ENCODE measurements at places on chromosomes 2 and 18.

DNA sequence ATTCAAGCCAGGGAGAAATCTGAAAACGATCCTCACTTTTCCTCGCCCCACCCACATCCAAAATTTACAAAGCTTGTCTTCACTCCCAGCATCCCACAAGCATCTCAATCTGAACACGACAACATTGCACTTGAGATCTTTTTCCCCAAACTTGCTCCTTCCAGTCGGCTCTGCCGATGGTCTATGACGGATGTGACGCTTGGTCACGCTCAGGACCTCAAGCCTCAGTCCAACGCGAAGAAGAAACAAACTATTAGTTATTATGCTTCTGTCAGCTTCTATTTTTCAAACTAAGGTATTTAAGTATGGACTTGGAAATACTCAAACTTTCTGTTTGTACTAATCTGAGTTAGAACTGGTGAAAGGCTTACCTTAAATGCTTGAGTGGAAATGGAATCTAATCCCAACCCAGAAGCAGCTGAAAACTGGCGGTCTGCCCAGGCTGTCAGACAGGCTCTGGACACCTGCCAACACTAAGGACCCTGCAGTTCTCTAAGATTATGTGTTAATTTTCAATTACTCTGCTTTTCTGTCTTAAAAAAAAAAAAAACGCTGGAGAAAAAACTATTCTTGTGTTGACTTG is 132.1 kb upstream of the DNMT3A start:
- peak; percentile 89 for DNase-seq

- no peak for DNase-seq
Measured at GRCh38 chr18:7545734-7546133, 21.4 kb upstream of the PTPRM start.

DNA sequence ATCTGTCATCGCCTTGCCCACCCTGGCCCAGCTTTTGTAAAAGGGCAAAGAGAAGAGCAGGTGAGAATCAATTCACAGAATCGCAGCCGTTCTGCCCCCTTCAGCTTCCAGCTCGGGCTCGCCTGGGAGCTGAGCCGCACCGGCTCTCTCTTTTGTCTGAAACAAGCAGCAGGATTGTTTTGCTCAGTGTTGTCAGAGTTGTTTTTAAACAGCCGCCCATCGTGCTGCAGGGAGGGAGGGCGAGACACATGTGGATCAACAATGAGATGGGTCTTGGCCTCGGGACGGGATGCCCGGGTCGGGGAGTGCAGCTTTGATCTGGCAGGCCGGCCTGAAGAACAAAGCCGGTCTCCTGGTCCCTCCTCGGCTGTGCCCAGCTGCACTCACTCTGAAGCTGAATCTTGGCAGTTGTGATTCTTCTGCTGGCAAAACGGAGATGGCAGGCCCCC is 39.7 kb upstream of the HDAC4 start:
- DNase-seq, result peak; percentile 48

DNA sequence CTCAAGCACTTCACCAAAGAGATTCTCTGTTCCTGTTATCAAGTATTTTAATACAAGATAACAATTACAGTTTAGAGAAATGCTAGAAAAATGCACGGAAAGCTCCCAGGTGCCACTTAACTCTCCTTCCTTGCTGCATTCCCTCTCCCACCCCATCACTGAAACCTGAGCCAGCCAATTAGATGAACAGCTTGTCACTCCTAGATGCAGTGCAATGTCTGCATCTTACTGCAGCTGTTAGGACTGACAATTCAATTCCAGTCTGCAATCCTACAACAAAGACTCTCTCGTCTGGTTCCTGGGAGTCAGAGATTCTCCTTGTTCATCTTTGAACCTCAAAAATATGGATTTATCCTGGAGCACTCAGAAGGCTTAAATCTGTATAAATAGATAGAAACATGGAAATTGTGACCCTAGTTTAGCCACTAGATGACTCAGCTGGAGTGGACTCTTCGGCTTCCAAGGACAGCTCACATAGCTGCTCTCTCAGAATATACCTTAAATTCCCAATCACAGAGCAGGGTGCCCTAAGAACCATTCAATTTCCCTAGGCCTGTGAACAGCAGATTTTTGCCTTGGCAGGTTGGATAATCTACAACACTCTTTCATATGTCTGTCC is 311.1 kb downstream of the NRXN1 start:
- DNase-seq, result peak; percentile 23

DNA sequence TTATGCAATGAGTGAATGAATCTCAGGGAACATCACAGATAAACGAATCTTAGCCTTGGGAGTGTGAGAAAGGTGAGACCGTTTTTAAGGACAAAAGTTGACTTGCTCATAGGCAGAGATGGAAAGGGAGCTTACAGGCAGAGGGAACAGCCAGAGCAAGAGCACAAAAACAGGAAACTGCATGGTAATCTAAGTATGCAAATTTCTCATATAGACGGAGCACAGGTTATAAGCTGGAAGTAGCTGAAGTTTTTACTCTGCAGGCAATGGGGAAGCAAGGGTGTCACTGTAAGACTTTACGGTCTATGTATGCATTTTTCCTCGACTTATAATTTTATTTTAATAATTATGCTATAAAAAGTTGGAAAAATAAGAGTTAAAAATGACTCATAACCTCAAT is 44.8 kb upstream of the STRN start:
- no peak for DNase-seq

- peak; percentile 67 for DNase-seq
Measured at GRCh38 chr2:158580760-158581159, 124.0 kb downstream of the PKP4 start.

GRCh38 chr2:204958371-204958770 is 413.1 kb downstream of the PARD3B start:
- no peak for DNase-seq

- DNase-seq, result no peak
Measured at GRCh38 chr2:118973542-118973951, 31.6 kb downstream of the MARCO start.

- no peak for DNase-seq
Measured at GRCh38 chr18:7683753-7684152, 116.6 kb downstream of the PTPRM start.

- peak; percentile 29 for DNase-seq
Measured at GRCh38 chr18:50558157-50558556, 1.7 kb upstream of the MAPK4 start.

- DNase-seq, result no peak
Measured at GRCh38 chr18:13265911-13266217, 47.3 kb downstream of the LDLRAD4 start.

- DNase-seq, result no peak
Measured at GRCh38 chr2:5839550-5839949, 147.4 kb downstream of the SOX11 start.

GRCh38 chr2:112985090-112985489 is 7.3 kb downstream of the IL36G start:
- DNase-seq, result no peak

GRCh38 chr2:47198985-47199451 is 43.9 kb upstream of the STPG4 start:
- no peak for DNase-seq

GRCh38 chr2:211084352-211084751 is 528.0 kb downstream of the CPS1 start:
- no peak for DNase-seq

- no peak for DNase-seq
Measured at GRCh38 chr18:71020342-71021029, 731.6 kb downstream of the SOCS6 start.

DNA sequence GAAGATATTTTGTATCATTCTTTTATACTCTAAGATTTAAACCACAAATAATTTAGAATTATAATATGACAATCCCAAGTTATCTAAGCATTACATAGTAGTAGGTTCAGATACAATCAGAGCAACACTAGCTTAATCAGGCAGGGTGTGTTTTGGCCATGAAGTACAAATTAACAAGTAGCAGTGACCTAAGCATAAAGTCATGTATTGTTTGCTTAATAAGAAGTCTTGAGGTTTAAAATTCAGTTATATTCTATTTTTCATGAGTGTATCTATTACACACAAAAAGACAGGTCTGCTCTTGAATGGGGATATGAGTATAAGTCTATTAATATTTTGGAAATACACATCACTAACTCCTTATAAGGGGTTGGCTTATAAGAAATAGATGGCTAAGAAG is 39.9 kb downstream of the DYNAP start:
- no peak for DNase-seq

DNA sequence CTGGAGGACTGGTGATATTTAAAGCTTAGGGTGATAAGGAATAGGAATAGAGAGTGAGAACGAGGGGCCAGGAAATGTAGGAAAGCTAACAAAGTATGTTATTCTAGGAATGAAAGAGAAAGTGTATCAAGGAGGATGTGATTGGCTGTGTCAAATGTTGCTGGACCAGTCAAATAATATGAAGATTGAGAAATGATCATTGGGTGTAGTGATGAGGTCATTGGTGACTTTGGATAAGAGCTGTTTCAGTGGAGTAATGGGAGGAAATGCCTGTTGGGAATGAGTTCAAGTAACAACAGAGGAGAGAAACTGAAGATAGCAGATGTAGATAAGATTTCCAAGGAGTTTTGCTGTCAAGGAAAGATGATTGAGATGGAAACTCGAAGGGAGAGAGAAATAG is 74.4 kb downstream of the UBE2E3 start:
- no peak for DNase-seq

DNA sequence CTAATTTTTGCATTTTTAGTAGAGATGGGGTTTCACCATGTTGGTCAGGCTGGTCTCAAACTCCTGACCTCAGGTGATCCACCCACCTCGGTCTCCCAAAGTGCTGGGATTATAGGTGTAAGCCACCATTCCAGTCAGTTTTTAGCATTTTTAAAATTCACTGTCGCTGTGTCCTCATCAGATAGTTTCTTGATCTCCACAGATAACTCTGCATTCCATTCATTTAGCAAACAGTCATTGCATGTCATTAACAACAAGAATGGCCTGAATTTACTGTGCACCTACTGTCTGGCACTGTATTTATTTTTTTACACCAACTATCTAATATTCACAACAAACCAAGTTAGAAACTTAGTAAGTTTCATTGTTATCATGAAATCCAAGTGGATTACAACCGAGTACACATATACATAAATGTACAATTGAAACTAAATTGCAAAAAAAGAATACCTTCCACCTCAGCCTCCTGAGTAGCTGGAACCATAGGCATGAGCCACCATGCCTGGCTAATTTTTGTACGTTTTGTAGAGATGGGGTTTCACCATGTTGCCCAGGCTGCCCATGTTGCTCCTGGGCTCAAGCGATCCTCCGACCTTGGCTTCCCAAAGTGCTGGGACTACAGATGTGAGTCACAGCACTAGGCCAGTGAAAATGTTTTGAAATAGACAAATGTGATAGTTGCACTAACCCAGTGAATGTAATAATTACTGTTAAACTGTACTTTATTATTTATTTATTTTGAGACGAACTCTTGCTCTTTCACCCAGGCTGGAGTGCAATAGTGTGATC is 4.3 kb downstream of the MCEE start:
- no peak for DNase-seq

DNA sequence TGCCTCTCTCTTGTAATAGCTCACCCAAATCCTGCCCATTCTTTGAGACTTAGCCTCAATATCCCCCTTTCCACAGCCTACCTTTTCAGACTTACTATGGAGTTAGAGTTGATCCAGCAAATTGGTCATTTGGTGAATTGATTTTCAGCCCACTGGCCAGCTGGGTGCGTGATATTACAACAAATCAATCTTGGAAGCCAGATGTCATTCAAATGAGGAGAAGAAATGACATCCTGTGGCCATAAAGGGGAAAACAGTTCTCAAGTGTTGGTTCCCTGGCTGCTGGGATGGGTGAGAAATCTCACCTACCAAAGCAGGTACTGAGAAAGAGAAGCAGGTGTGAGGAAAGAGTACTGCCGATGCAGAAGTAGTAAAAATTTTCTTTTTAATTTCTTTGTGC is 36.7 kb upstream of the FOXI3 start:
- DNase-seq, result peak; percentile 1

GRCh38 chr2:5330961-5331360 is 361.2 kb upstream of the SOX11 start:
- DNase-seq, result no peak

DNA sequence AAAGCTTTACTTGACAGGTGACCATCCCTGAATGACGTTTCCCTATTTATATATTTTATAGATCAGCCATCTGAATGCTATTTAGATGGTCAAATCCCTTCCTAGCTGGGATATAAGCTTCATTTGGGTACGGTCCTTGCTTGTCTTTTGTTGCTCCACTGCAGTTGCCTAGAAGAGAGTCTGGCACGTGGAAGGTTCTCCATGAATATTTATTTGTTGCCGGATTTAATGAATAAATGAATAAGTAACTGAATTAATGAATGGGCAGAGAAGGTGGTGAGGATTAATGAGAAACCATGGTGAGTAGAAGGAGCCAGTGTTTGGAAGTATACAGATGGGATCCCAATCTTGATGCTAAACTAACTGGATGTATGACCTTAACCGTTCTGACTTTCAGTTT is 222.1 kb downstream of the LPIN1 start:
- no peak for DNase-seq

DNA sequence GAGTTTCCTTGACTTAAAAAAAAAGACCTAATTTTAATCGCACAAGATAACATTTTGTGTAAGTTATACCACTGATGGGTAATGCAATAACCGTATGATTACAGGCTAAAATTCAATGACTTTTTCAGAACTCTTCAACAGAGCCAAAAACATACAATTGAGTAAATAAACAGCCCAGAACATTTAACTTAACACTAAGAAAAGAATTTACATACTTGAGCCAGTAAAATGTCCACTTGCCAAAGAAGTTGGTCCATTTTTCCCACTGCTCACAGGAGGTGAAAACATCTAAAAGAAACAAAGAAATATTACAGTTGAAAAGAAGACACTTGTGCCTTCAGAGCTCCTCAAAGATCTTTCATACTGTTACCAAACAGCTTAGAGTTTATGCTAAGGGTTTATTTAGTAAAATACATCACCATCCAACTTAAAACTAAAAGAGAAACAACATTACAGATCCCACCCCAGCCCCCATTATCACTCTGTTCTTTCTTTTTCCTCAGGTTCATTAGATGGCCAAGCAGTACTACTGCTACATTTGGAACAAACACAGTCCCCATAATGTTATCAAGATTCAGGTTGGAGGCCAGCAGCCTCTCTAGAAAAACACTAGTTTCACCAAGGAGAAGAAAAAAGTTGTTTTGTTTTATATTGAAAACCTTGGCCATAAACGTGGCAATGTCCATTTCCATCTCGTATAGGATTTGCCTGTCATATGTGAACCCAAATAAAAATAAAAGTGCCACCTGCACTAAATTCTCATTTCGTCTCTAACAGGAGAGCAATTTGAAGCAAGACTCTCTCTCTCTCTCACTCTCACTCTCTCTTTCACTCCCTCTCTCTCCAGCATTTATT is 2.7 kb downstream of the TCF4 start:
- no peak for DNase-seq

GRCh38 chr2:134218414-134218813 is 35.5 kb upstream of the MGAT5 start:
- DNase-seq, result no peak

- DNase-seq, result no peak
Measured at GRCh38 chr2:13533524-13533922, 816.8 kb downstream of the TRIB2 start.

- DNase-seq, result no peak
Measured at GRCh38 chr18:45165176-45165713, 450.0 kb upstream of the SLC14A2 start.

DNA sequence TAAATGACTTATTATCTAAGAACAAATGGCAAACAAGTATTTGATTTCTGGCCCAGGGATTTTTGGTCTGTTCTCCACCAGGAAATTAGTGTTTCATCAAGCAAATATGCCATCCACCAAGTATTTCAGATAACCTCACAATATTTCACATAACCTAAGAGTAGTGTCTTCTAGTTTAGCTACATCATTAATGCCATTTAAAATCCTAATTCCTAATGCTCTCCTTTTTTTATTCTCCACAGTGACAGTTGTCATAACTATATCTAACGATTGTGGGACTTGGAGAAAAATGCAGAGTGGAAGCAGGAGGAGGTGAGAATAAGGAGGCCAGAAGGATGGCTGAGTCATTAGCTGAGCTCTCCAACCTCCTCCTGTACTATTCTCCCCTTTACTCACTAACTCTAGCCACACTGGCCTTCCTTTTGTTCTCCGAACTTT is 58.5 kb upstream of the CTLA4 start:
- DNase-seq, result no peak

Measured in NCI-H345 (cell line).